Osteoblast (primary cell): ENCODE measurements at places on chromosomes 11 and 22. TPM values are rescaled to one million over a fixed set of nuclear protein-coding genes. Genes with fewer than 3 reads are reported as not detected.
A peak's percentile ranks its signal among the peaks of the same experiment; 100 is the strongest.

DNA sequence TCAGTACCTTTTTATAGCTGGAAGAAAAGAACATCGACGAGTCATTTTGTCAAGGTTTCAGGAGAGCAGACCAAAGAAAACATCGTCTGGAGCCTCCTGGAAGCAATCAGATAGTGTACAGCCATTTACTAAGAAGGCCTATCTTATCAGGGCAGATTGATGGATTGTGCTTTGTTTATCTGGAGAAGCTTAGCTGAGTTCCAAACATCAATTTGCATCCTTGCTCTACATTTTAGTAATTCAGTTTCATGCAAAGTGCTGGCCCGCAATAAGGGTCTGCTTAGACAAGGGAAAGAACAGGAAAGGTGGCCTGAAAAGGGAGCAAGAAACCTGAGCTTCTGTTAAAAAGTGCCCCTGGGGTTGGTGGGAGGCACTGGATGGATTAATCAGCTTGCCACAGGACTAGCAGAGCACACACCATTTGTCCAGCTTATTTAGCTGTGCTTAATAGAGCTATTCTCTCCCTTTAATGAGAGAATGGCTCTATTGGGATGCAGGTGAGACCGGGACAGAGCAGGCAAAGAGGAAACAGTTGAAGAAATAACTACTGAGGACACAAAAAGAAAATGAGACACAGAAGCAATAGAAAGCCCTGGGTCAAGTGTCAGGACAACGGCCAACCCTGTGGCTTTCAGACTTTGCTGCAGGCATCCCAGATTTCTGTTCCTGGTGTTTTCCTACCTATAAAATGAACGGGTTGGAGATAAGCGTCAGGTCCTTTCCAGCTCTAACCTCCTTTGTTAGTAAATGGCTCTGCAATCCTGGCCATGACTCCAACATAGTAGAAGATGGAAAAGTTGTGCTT is 122.1 kb upstream of the TTC12 start:
- H3K36me3 ChIP-seq, result no peaks in the 10 kb centered on the region
- no peaks in the 10 kb centered on the region for H3K27me3 ChIP-seq
- H3K27ac ChIP-seq, result no peak overlapping the region
- H3K4me1 ChIP-seq, result peaks cover 20% of the 10 kb centered on the region
- peak; percentile 8 for DNase-seq

DNA sequence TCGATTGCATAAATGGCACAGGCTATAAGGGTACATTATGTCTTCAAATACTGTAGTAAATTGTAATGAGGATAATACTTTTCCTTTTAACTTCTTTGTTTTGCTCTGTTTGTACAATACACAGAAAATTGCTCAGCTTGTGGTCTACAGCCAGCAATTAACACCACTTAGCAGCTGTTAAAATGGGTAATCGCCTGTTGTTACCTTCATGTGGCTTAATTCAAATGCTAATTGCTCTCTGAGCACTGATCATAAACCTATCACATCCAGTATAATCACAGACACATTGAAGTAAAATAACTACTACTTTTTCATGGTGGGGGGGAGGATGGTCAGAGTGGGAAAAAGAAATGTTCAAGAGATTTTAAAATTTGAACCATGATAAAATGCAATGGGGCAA is 1164.1 kb upstream of the CNTN5 start:
- no peaks in the 10 kb centered on the region for H3K36me3 ChIP-seq
- no peak overlapping the region for H3K27ac ChIP-seq
- no peaks in the 10 kb centered on the region for H3K27me3 ChIP-seq
- no peak overlapping the region for H3K4me3 ChIP-seq

DNA sequence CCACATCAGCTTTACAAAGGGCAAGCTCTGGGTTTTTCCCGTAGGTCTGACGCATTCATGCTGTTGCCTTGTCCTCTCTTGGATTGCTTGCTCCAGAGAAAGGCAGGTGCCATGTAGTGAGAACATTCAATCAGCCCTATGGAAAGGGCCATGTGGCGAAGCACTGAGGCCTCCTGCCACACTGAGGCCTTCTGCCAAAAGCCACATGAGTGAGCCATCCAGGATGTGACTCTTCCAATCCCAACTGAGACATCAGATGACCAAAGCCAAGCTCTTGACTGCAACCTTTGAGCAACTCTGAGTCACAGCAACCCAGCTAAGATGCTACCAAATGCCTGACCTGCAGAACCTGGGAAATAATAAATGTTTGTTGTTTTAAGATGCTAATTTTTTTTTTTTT is 9.0 kb upstream of the PANX3 start:
- H3K4me1 ChIP-seq, result no peaks in the 10 kb centered on the region
- DNase-seq, result no peak
- peaks cover 3% of the 10 kb centered on the region for H3K27me3 ChIP-seq

DNA sequence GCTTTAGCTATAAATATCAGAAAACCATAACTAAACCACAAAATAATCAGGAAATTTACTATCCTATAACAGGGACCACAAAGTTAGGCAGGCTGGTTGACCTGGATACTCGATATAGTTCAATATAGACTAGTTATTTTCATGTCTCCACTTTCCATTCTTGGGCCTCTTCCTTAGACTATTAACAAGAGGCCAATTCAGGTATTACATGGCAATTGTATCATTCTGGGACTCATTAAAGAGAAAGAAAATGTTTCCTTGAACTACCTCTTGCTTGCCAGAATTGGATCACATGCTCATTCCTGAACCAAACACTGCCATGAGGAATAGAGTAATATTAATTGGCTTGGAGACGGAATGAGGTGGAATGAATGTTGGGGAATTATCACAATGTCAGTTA is 76.0 kb downstream of the EIF3M start:
- DNase-seq, result no peak
- no peaks in the 10 kb centered on the region for H3K27me3 ChIP-seq
- H3K4me1 ChIP-seq, result peaks cover 4% of the 10 kb centered on the region
- H3K27ac ChIP-seq, result no peak overlapping the region
- no peak overlapping the region for H3K4me3 ChIP-seq
- H3K36me3 ChIP-seq, result no peaks in the 10 kb centered on the region

DNA sequence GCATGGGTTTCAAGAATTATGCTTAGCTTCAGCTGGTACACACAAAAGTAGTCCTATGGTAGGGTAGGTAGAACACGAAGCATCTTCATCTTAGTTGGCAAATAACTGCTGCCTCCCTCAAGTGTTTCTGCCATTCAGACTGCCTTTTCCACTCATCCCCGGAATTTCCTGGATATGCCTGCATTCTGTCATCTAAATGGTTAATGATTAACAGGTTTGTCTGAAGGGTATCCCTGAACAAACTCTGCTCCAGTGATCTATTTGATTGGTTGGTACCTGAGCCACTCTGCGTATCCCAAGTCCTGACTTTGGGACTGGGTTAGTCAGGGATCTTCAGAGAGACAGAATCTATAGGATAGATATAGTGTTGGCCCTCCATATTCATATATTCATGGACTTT is 272.3 kb upstream of the RAG2 start:
- no peak overlapping the region for H3K27ac ChIP-seq
- no peak overlapping the region for H3K4me3 ChIP-seq
- no peaks in the 10 kb centered on the region for H3K36me3 ChIP-seq
- no peak for DNase-seq

- no peaks in the 10 kb centered on the region for H3K4me1 ChIP-seq
- DNase-seq, result no peak
- no peak overlapping the region for H3K27ac ChIP-seq
- H3K27me3 ChIP-seq, result no peaks in the 10 kb centered on the region
- H3K36me3 ChIP-seq, result no peaks in the 10 kb centered on the region
Measured at GRCh38 chr11:76329084-76329648, 51.8 kb downstream of the THAP12 start.

DNA sequence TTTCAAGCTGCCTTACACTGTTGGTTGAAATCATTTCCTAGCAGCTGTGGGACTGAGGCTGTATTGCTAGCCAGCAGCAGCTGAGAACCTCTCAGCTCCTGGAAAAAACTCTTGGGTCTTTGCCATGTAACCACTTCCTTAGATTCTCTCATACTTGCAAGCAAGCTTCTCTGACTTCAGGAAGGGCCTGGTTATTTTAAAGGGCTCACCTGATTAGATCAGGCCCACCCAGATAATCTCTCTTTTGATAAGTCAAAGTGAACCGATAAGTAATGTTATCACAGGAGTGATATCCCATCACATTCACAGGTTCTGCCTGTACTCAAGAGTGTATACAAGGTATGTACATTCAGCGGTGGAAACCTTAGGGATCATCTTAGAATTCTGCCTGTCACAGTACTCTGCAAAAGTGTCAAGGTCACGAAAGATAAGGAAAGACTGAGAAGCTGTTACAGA is 7.4 kb upstream of the CLPB start:
- H3K27ac ChIP-seq, result no peak overlapping the region
- no peaks in the 10 kb centered on the region for H3K27me3 ChIP-seq
- no peak for DNase-seq
- H3K4me1 ChIP-seq, result peaks cover 5% of the 10 kb centered on the region
- no peaks in the 10 kb centered on the region for H3K36me3 ChIP-seq

GRCh38 chr22:39207141-39208012 is 37.4 kb downstream of the PDGFB start:
- no peak overlapping the region for H3K27ac ChIP-seq
- DNase-seq, result peak; percentile 29
- H3K4me3 ChIP-seq, result no peak overlapping the region
- no peaks in the 10 kb centered on the region for H3K36me3 ChIP-seq

The THAP12 gene
- total RNA-seq, result 44.5 and 47.7 TPM in 2 replicates

The C11orf42 gene
- total RNA-seq, result not detected in 2 replicates
